Stimulated activated CD4-positive, alpha-beta T cell treated with anti-CD3 and anti-CD28 coated beads, Interleukin-1b, Interleukin-23, amount 100 ng/mL, for 1 hour (primary cell): ENCODE measurements at places on chromosomes 16 and 17.

- no peak for DNase-seq
These were observed 24.3 kb upstream of the PITPNM3 start for GRCh38 chr17:6580625-6581024.

GRCh38 chr16:68073902-68074760 lies 11.0 kb upstream of the NFATC3 start:
- no peak for DNase-seq

GRCh38 chr16:67648088-67648763 lies 3.3 kb downstream of the CARMIL2 start:
- no peak for DNase-seq

GRCh38 chr16:90057738-90058173 lies 19.4 kb downstream of the PRDM7 start:
- DNase-seq, result no peak

DNA sequence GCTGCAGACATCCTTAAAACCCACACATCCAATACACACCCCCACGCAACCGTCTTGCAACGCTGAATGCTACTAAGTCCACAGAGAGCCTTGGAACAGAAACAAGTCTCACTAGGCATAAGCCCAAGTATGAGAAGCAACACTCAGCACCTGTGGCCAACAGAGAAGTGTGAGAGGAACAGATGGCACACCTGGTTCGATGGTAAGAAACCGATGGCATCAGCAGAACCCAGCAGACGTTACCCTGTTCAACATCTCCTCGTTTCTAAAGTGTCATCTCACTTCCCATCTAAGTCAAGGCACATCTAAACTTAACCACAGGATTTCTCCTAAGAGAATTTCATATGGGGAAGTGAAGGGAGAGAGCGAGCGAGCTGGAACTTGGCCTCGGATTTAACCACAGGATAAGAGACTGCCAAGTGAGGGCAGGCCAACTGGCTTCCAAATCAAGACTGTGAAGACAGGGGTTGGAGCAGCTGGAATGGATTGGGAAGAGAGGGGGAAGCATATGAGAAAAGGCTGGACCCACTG lies 41.0 kb downstream of the NXPH3 start:
- DNase-seq, result no peak

DNA sequence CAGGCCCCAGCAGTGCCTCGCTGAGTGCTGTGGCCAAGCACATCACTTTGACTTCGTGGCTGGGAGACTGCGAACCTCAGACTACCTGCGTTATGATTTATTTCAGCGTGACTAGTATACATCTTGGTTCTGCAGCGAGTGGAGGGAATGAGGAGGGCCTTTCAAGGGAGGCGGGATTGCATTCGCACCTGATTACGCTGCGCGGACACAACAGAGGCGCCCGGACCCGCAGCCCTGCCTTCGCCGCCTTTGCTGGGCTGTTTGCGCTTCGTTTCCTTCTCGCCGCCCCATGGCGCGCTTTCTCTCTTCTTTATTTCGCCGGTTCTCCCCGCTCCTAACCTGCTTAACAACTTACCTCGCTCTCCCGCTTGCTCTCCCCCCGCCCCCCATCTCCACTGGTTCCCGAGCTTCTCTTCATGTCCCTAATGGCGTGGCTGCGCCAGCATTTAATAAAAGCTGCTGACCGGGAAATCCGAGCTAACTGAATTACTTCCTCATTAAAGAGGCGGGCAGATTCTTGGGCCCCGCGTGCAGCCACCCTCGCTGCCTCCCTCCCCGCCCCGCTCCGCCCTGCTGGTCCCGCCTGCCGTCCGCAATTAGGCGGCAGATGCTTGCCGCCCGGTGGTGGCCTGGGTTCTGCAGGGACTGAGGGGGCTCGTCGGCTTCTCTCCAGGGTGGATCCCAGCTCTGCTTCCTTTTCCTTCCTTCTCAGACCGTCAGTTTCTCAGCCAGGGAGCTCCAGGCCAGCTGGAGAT lies 257.6 kb upstream of the SDK2 start:
- DNase-seq, result no peak

DNA sequence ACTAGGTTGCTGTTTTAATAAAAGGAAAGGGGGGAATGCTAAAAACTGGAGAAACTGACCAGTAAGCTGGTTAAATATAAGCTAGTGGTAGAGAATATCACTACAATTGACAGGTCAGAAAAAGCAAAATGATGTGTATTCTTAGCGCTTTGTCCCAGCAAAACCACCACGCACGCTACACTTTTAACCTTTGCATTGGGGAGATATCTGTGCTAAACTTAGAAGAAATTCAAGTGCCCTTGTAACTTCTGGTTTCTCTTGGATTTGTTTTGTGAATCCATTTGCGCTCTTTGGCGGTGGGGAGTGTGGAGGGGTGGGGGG lies 1.4 kb downstream of the GAN start:
- DNase-seq, result no peak

DNA sequence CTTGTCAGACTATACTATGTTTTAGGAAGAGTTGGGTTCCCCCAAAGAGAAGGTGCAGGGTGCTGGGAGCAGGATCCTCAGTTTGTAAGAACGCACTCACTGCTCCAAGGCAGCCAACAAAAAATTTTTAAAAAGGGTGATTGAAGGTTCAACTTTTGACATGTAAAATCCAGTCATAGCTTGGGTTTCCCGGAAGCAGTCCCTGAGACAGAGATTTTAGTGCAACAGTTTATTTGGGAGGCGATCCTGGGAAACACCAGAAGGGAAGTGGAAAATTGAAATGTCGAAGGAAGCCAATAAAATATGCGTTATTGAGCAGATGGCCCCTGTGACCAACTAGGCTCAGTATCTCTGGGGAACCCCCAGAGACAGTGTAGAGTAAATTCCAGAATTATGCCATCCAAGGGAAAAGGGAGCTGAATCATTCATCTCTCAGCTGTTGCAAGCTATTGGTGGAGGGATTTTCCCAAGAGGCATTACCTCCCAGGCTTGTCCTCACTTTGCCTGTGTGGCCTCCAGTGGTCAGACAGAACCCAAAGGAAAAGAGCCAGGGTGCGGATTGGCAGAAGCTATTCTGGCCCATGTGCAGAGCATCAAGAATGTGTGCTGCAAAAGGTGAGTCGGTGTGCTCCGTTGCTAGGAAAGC lies 72.9 kb downstream of the HS3ST3B1 start:
- DNase-seq, result no peak
